B cell (primary cell): ENCODE measurements at places on chromosomes 11 and 22. TPM values are rescaled to one million over a fixed set of nuclear protein-coding genes. Genes with fewer than 3 reads are reported as not detected.

DNA sequence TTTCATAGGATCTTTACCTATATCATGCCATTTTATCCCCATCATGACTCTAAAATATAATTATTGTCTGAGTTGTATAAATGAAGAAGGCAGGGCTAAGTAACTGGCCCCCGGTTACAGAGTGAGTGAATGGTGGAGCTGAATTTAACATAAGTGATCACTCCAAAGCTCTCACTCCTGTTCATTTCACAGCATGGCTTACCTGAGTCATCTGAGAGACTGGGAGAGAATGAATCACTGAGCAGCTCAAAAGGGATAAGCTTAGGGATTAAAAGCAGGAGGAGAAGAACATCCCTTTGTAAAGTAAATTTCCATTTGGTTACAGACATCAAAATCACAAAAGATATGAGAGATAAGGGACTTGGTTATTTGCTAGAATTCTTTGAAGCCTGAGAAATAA is 294.0 kb upstream of the CTSC start:
- DNase-seq = no peak

The LSP1 gene
- 445 and 446 TPM in 2 replicates for total RNA-seq

GRCh38 chr11:6654281-6655019 is 1.2 kb downstream of the DCHS1 start:
- no peak for DNase-seq

DNA sequence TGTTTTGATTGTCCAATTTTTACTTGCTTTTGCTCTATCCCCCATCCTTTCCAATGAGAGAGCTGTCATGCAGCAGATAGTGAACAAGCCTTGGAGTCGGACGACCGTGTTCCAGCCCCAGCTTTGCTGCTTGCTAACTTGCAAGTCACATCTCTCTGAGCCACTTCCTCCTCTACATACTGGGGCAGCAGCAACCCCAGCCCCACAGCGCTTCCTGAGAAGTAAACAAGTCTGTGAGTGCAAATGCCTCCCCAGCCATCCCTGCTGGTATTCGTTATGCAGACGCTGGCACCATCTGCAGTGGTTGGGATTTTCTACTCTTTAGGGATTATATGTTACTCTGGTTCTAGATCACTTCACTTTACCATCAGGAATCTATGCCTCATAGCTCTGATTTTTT is 35.0 kb downstream of the TPBGL start:
- peak; percentile 68 for DNase-seq

GRCh38 chr22:45296628-45297297 is 12.0 kb downstream of the UPK3A start:
- DNase-seq = peak; percentile 74

GRCh38 chr11:103326070-103326794 is 217.0 kb downstream of the DYNC2H1 start:
- peak; percentile 41 for DNase-seq

DNA sequence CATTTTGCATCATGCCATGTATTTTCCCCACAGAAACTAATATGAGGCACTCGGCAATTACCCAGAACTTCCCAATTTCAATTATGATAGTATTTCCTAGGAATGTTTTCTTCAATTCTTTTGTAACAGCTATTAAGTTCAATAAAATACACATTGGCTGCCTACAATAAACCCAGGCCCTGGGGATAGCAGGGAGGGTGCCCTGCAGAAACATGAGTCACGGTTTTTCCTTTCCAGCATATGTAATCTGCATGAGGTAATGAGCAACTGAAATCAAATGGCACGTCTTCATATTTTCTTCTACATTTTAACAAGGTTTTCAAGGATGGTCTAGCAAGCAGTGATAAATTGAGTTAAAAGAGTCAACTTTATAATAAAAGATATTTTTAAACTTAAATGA is 32.0 kb downstream of the GUCY1A2 start:
- DNase-seq = no peak

GRCh38 chr22:44291265-44291664 is 21.5 kb downstream of the SHISAL1 start:
- no peak for DNase-seq

- no peak for DNase-seq
Observed at GRCh38 chr22:38132136-38132535, 21.7 kb upstream of the BAIAP2L2 start.

The GGTLC2 gene
- total RNA-seq = not detected in 2 replicates

DNA sequence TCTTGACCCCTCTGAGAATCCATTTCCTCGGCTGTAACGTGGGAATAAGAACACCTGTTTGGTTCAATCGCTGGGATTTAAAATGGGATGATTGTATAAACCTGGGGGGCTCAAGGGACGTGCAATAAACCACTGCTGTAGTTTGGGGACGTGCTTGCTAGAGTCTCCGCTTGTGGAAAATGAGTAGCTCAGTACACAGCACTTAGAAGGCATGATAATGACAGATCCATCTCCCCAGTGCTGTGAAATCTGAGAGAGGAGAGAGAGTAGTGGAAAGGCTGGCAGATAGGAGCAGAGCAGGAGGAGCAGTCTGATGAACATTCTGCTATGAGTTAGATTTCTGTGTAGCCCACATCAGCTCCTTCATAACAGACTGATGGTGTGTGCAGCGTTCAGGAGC is 256.5 kb downstream of the MN1 start:
- no peak for DNase-seq

The HBG2 gene
- total RNA-seq = not detected in 2 replicates

The OR52D1 gene
- total RNA-seq = not detected in 2 replicates

GRCh38 chr22:17218341-17218740 is 894 bp downstream of the ADA2 start:
- DNase-seq = no peak

The MYBPC3 gene
- total RNA-seq = 0.67 and 0.70 TPM in 2 replicates

- no peak for DNase-seq
Observed at GRCh38 chr22:21837248-21837979, 30.0 kb downstream of the MAPK1 start.

GRCh38 chr11:118216621-118217481 is 8.0 kb downstream of the JAML start:
- no peak for DNase-seq

The ADORA2A gene
- total RNA-seq = 45.4 and 49.3 TPM in 2 replicates

DNA sequence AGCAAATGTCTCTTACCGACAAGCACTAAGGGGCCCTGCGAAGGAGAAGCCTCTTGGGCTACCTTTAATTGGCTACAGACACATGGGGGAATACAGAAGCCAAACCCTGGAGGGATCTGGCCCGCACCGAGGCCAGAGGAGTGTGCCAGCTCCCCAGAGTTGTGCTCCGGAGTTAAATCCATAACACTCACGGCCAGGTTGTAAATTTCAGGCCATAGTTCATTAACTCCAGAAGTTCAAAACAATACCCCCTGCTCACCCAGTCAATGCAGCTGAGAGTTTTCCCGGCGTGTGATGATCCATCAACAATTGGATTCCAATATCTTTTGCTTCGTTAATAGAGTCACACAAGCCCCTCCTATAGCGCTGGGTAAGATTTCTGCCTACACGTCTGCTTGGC is 371.5 kb downstream of the NXPE2 start:
- DNase-seq = no peak

DNA sequence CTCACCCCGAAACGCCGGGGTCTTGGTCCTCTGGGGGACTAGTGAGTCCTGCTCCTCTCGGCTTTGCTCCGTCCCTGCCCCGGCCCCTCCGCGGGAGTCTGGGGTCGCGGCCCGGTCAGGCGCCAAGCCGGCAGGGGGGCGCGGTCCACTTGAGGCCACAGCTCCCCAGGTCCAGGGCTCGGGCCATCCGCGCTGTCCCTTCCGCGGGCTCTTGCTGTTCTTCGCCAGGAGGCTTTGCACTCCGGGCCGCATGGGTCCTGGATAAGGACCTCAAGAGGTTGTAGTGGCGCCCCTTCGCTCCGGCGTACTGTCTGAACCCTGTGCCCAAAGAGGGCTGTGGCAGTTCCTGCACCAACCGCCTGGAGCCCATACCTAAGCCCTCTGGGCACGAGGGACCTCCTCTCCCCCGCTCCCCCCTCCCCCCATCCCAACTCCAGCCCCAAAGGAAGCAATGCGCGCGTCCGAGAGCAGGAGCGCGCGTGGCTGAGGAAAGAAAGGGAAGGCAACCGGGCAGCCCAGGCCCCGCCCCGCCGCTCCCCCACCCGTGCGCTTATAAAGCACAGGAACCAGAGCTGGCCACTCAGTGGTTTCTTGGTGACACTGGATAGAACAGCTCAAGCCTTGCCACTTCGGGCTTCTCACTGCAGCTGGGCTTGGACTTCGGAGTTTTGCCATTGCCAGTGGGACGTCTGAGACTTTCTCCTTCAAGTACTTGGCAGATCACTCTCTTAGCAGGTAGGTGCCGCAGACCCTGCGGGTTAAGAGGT is at the start of gene ADM:
Gene ADM, plus strand, starts transcription at position 579 of the 767 bp plus-strand sequence. CDS start 628 bp downstream, outside the sequence.
- DNase-seq = peak; percentile 67

- DNase-seq = no peak
Observed at GRCh38 chr11:34856251-34856650, 59.9 kb downstream of the APIP start.

The SCO2 gene
- 1.1 TPM in 2 replicates for total RNA-seq

The PHF21B gene
- not detected in 2 replicates for total RNA-seq

GRCh38 chr22:23891726-23892125 is 2.5 kb upstream of the MIF start:
- DNase-seq = no peak

The SYT9 gene
- not detected in 2 replicates for total RNA-seq

The RCOR2 gene
- not detected in 2 replicates for total RNA-seq

The TIMP3 gene
- total RNA-seq = not detected in 2 replicates

DNA sequence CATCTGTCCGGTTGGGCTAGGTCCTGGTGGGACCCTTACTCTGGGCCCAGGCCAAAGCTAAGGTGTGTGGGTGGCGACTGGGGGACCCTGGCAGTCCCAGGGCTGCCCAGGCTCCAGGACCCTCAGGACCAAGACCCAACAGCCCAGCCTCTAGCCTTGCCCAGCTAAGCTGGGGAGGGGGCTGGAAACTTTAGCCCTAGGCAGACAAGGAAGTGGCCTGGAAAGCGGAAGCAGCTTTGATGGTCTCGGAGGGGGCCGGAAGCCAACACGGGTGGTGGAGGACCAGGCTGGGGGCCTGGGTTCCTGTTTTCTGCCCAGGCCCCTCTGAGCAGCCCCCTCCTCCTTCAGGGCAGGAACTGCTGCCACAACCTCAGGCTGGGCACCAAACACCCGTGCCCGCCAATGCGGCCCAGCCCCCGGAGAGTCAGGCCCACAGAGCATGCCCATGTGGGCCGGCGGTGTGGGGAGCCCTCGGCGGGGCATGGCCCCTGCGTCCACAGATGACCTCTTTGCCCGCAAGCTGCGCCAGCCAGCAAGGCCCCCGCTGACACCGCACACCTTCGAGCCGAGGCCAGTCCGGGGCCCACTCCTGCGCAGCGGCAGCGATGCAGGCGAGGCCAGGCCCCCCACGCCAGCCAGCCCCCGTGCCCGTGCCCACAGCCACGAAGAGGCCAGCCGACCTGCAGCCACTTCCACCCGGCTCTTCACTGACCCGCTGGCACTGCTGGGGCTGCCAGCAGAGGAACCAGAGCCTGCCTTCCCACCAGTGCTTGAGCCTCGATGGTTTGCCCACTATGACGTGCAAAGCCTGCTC is 2.8 kb downstream of the SIPA1 start:
- peak; percentile 89 for DNase-seq

DNA sequence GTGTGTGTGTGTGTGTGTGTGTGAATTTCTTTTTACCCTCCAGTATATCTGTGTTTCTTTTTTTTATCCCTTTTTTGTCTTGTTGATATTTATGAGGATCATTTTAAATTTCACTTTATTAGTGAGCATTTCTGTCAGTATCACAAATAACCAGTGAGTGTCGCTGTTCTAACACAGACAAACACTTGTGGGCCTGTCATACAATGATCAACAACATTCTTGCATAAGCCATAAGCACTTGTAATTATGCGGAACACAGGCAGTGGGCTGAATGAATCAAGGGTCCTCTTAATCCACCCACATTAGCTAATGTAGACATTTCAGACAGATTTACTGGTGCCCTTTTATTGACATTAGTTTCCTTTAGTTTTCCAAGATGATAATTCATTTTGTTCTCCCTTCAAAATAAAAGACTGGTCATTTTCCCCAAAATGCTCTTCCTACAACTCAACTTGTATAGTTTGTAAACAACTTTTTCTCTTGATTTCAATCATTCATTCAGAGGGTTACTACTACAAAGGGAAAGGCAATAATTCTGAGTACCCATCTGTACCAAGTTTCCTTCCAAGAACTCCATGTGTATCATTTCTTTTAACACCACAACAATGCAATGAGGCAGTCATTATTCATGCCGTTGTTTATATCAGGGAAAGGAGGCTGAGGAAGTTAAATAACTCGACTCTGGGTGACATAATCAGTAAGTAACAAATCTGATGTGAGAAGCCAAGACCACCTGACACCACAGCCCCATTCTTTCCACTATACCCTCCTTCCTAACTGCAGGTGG is 34.5 kb upstream of the ANO3 start:
- DNase-seq = peak; percentile 20

The TESMIN gene
- total RNA-seq = 4.3 and 4.6 TPM in 2 replicates

DNA sequence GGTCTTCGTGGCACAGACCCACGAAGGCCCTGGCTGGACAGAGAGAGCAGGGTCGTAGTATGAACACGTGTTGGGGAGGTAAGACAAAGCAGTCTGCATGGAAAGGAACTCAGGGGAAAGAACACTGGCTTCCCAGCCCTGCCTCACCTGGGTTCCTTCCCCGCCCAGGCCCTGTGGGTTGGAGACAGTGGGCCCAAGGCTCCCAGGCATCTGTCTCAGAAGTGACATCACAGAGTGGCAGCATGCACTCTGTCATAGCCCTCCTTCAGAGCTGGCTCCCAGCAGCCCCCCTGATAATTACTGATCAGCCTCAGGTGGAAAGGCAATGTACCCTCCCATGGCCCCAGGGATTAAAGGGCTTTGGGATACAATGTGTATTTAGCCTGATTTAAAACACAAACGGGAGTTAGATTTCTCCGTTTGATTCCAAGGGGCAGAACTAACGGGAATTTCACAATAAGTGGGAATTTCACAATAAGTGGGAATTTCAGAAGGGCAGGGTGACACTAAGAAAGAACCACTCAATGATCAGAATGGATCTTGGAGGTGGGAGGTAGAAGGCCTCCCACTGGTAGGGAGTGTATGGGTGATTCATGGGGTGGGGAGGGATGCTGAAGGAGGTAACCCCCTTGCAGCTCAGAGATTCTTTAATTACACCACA is 65.1 kb downstream of the SLC22A12 start:
- no peak for DNase-seq

GRCh38 chr11:72157131-72157530 is 21.6 kb downstream of the FOLR3 start:
- no peak for DNase-seq

The ST14 gene
- 52.2 TPM in 2 replicates for total RNA-seq

DNA sequence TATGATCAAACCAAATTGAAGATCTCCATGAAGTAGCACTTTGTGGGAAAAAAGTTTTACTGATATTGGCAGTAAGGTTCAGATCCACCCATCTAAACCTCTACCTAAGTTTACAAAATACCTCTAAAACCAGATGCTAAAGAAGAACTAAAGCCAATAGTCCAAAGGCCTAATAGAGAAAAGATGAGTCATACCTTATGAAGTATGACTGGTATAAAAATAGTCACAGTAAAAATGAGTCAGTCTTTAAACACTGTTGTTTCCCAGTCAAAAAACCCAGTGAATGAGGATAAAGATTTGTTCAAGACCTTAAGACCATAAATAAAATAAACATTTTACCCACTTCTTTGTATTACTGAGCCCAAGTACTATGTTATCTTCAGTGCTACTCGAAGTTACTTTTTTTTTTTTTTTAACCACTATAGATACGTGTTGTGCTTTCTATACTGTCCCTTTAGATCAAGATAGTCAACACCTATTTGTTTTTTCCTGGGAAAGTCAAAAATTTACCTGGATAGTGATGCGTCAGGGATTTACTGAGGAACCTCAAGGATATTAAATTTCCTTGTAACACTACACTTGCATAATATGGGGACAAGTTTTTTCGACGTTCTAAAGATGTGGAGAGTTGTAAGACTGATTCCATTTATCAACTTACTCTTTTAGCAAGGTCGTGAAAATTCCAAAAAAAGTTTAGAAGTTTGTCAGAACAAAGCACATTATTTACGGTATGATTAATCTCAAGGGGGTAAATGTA is 87.3 kb downstream of the CCDC73 start:
- no peak for DNase-seq
